Activated CD8-positive, alpha-beta T cell treated with anti-CD3 and anti-CD28 coated beads, Interleukin-2, amount 10 ng/mL, durations not matched to agents 7 days and 5 days (primary cell): ENCODE measurements at places on chromosomes 2 and 18.

DNA sequence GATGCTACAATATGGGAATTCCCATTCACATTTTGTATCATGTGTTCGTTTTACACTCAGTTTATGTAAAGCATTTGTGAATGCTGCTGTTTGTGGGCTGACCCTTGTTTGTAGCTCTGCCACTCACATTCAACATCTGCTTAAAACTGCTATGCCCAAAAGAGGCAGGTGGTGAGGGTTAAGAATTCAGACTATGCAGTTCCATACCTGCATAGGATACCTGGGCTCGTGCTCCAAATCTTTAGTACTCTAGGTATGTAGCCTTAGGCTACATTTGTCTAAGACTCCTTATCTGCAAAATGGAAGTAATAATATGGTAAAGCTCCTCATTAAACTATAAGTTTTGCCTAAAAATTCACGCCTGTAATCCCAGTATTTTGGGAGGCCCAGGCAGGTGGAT is 199.5 kb downstream of the GPD2 start:
- no peak overlapping the region for H3K4me3 ChIP-seq
- DNase-seq = no peak
- no peak overlapping the region for H3K27ac ChIP-seq
- H3K4me1 ChIP-seq = no peaks in the 10 kb centered on the region

- no peak for DNase-seq
- peaks cover 17% of the 10 kb centered on the region for H3K27me3 ChIP-seq
- H3K27ac ChIP-seq = no peak overlapping the region
- no peak overlapping the region for H3K4me3 ChIP-seq
- no peaks in the 10 kb centered on the region for H3K4me1 ChIP-seq
Observed at GRCh38 chr2:173657996-173658717, 303.5 kb downstream of the CDCA7 start.

DNA sequence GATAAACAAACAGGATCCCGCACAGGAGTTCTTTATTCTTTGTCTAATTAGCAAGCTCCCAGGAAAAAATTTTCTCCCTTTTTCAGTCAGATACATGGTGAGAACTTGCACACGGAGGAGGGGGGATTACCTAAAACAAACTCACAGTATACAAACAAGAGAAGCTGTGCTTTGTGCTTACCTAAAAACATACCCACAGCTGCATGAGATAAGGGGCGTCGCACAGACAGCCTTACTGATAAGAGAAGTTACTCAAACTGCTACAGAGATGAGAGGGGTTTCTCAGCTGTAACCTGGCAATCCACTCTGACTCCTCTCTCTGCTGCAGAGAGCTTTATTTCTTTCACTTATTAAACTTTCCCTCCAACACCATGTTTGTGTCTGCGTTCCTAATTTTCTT is 32.9 kb upstream of the ST3GAL5 start:
- H3K27me3 ChIP-seq = peaks cover 5% of the 10 kb centered on the region
- DNase-seq = no peak
- no peaks in the 10 kb centered on the region for H3K36me3 ChIP-seq
- peaks cover 13% of the 10 kb centered on the region for H3K4me1 ChIP-seq
- no peak overlapping the region for H3K27ac ChIP-seq

DNA sequence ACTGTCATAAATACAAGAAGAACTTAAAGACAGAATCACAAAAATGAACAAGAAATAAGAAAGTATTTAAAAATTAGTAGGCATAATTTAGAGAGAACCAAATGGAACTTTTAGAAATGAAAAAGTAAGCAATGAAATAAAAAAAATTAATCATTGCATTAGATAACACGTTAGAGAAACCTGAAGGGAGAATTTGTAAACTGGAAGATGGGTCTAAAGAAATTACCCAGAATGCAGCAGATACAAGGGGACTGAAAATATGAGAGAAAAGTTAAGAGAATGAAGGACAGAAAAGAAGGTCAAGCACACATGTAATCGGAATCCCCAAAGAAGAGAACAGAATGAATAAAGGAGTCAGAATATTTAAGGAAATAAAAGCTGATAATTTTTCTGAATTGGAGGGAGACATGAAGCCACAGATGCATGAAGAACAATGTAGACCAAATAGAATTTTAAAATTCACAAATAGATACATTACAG is 21.5 kb downstream of the TCF4 start:
- no peak overlapping the region for H3K27ac ChIP-seq
- H3K4me3 ChIP-seq = no peak overlapping the region
- no peaks in the 10 kb centered on the region for H3K27me3 ChIP-seq
- DNase-seq = no peak
- H3K4me1 ChIP-seq = no peaks in the 10 kb centered on the region

DNA sequence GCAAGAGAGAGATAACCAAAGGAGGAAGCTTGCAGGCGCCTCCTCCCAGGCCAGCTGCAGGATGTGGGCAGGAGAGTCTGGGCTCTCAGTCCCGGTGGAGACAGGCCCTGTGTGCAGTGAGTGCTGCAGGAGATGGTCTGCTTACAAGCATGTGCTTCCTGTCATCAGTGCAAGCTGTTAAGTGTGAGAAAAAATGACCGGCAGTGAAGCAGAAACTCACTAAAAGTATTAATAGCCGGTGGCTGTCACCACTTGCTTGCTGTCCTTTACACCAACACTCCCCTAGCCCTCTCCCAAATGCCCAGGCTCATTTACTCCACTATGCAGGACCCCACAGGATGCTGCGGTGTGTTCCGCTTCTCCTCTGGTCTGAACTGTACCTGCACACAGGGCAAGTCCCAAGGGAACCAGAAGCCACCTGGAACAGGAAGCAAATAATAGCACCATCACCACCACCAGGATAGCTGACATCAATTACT is 435.6 kb upstream of the HS6ST1 start:
- peaks cover 24% of the 10 kb centered on the region for H3K4me1 ChIP-seq
- peak; percentile 71 for DNase-seq
- H3K27me3 ChIP-seq = peaks cover 12% of the 10 kb centered on the region
- H3K4me3 ChIP-seq = no peak overlapping the region

GRCh38 chr2:96495982-96496629 is 9.1 kb downstream of the NEURL3 start:
- peak overlapping the region; percentile 10 for H3K27ac ChIP-seq
- peaks cover 20% of the 10 kb centered on the region for H3K4me1 ChIP-seq
- DNase-seq = no peak
- H3K4me3 ChIP-seq = no peak overlapping the region
- peaks cover 14% of the 10 kb centered on the region for H3K36me3 ChIP-seq

DNA sequence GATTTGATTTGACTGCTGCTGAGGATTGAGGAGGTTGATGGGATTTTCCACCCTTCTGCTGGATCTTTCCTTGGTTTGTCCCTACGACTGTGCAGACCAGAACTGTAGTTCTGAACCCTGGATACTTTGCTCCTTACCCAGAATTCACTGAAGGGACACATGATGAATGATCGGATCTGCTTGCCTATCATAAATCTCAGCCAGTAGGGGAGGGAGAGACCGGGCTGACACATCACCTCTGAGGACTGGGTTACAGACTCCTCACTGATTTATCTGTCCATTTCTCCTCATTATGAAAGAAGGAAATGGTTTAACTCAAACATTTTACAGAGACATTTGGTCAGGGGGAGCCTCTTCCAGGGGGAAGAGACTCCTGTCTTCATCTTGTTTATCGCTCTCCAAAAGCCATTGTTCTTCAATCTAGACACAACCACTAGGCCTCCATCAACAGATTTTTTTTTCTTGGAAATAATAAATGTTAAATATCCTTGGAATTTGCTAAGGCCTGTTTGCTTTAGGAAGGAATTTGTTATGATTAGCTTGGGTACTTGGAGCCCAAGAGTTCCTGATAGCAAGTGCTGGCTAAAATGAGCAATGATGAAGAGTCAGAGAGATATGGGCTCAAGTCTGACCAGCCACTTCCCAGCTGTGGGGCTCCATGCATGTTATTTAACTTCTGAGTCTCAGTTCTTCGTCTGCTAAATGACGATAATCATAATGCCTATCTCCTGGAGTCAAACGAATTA is 925.5 kb downstream of the SLC4A3 start:
- H3K4me1 ChIP-seq = no peaks in the 10 kb centered on the region
- no peak overlapping the region for H3K4me3 ChIP-seq
- no peaks in the 10 kb centered on the region for H3K27me3 ChIP-seq

DNA sequence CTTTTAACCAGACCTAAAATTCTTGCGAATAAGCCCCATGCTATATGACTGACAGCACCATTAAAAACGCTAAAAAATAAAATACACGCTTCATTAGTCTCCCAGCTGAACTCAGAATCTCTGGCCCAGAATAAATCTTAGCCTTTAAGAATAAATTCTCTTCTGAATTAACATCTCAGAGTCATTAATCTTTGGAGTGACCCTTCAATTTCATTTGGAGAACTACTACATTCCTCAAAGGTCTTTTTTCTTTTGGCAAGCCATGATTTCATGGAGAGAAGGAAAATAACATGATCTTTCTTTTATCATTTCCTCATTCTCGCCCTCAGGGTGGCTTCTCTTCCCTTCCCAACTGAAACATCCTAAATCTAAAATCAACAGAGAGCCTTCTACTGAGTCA is 259.0 kb downstream of the AFF3 start:
- H3K4me3 ChIP-seq = no peak overlapping the region
- H3K27ac ChIP-seq = no peak overlapping the region
- peaks cover 5% of the 10 kb centered on the region for H3K27me3 ChIP-seq
- no peaks in the 10 kb centered on the region for H3K36me3 ChIP-seq
- H3K4me1 ChIP-seq = no peaks in the 10 kb centered on the region
- no peak for DNase-seq

GRCh38 chr2:21910832-21911507 is 787.2 kb downstream of the TDRD15 start:
- H3K36me3 ChIP-seq = no peaks in the 10 kb centered on the region
- no peak for DNase-seq
- no peak overlapping the region for H3K27ac ChIP-seq
- H3K27me3 ChIP-seq = no peaks in the 10 kb centered on the region
- H3K4me1 ChIP-seq = no peaks in the 10 kb centered on the region

DNA sequence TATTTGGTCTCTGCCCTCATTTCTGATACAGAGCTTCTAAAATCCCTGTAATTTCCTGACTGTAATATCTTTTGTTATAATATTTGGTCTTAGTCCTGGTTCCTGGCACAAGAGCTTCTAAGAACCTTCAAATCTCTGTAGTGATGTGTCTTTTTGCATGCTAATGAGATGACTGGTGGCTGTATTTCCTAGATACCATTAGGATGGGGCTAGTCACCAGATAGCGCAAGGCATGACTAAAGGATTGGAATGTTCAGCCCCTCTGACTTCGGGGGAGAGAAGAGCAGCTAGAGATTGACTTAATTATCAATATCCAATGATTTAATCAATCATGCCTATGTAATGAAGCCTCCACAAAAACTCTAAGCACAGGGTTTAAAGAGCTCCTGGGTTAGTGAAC is 620.8 kb upstream of the ACVR2A start:
- H3K36me3 ChIP-seq = no peaks in the 10 kb centered on the region
- H3K4me1 ChIP-seq = no peaks in the 10 kb centered on the region
- H3K27ac ChIP-seq = no peak overlapping the region

DNA sequence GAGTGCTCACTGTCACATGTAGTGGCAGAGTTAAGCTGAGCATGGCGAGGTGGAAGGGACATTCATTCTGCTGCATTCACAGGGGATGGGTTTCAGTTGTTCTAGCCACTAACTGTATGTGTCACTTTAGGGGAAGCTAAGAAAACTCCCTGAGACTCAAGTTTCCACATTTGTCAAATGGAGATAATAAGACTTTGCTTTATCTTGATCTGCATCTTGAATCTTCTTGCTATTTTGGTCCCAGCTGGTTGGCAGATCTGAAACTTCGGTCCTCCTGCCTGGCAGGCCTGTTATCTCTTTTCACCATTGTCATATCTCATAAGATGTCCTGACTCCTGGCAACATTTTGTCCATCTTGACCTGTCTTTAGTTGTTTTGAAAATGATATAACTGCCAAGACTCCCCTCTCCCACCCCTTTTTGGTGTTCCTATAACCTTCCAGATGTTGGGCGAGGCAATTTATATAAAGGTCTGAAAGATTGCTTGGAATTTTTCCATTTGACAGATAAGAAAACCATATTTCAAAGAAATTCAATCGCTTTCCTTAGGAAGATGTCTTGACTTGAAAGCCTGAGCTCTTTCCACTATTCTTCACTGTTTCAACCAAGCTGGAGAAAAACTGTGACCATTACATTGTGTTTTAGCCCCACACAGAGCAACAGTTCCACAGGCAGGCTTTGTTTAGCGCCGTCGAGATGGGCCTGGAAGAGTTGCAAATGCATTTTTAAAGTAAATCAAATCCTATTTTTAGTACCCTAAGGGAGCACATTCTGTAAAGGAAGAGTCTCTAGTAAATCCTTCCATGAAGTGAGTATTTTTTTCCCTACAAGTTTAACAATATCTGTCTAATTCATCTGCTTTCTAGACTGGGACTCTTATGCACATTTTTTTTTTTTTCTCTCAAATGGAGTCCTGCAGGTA is 33.4 kb downstream of the MYCN start:
- no peak overlapping the region for H3K4me3 ChIP-seq
- no peak for DNase-seq
- no peaks in the 10 kb centered on the region for H3K27me3 ChIP-seq
- no peak overlapping the region for H3K27ac ChIP-seq
- H3K36me3 ChIP-seq = no peaks in the 10 kb centered on the region
- no peaks in the 10 kb centered on the region for H3K4me1 ChIP-seq

GRCh38 chr18:46046688-46047087 is 25.4 kb downstream of the PSTPIP2 start:
- no peak for DNase-seq
- peaks cover 3% of the 10 kb centered on the region for H3K36me3 ChIP-seq
- H3K27me3 ChIP-seq = no peaks in the 10 kb centered on the region
- no peak overlapping the region for H3K27ac ChIP-seq

DNA sequence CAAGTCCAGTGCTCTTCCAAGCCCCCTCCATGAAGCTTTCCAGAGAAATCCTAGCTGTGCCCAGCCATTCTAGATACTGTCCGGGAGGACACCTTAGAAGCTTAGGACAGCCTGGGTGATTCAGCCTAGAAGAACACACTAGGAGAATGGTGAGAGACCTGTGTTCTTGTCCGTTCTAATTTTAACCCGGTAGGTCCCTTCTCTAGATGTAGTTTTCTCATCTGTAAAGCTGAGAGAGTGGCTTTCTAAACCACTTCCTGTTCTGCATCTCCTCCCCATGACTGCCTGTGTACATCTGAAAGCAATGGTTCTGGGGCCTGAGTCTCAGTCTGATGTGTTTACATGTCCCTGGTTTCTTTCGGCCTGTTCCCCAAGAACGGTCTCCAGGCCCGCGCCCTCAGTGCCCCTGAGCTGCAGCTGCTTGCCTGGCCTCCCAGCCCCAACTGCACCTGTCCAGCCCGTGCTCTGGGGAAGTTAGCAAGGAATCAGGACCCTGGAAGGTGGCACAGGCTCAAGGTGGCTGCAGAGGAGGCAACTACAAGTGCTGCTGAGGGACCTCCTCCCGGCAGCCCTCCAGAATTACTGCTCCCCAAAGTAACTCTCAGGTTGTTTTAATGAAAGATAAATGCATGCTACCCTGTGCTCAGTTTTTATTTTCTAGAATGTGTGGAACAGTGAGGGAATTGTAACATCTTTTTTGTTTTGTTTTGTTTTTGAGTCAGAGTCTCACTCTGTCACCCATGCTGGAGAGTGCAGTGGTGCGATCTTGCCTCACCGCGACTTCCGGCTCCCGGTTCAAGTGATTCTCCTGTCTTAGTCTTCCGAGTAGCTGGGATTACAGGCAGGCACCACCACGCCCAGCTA is 105.9 kb downstream of the LBH start:
- peaks cover 11% of the 10 kb centered on the region for H3K36me3 ChIP-seq
- peak; percentile 76 for DNase-seq
- H3K27me3 ChIP-seq = no peaks in the 10 kb centered on the region
- H3K4me1 ChIP-seq = peaks cover 69% of the 10 kb centered on the region
